CD4-positive, alpha-beta T cell treated with Interferon alpha-2 for 1 hour (primary cell): ENCODE measurements at places on chromosomes 6 and 20.

DNA sequence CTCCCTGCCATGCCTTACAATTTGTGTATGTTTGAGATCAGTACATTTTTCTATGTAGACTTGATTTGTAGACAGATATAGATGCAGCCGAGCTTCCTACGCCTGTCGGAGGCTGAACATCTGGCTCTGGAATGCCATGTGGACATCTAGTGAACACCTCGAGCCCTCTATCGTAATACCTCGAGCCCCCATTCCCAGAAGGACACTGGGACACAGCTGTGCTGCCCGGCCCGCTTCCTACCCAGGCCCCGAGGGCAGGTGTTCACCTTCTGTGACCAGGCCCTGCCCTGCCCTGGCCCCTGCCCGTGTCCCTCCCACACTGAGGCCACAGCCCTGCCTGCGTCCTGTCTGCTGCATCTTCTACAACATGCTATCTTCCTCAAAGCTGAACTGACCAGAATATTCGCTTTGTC is 12.9 kb downstream of the RPS6KA2 start:
- DNase-seq = no peak

DNA sequence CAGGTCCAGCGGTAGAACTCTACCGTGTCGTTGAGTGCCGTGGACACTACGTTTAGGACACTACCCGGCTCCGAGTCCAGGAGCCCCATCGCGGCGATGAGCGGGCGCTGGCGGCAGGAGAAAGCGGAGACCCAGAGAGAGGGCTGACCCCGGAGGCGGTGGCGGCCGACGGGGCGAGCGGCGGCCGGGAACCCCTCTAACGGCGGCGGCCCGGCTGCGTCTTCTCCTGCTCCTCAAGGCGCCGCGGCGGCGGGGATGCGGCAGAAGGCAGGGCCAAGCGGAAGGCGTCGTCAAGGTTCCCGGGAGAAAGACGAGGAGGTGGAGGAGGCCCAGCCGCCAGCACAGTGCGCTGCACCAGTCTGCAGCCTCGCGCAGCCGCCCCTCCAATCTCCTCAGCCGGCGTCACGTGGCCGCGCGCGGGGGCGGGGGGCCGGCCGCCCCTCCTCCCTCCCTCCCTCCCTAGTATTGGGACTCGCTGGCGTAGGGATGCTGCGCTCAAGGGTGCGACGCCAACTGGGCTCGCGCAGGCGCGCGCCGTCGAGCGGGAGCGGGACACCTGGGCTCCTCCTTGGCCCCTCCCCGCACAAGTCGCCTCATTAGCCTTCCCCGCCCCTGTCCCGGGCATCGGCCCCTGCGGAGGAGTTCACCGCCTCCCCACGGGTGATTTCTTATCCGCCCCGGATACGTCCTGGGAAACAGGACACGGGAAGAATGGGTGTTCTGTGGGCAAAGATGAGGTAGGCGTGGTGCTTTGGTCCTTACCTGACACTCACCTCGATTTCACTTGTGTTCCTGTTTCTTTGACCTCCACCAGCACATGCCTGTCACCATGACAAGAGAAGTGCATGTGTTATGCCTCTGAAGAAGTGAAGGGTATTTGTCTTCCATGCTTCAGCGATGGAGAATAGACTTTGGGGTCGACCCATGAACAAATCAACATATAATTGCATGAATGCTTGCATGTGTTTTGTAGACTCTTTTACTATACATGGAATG is at the start of gene ELOVL4:
TSS of gene ELOVL4 (minus strand) at position 363 of the 996 bp plus-strand sequence. CDS start at position 89, 274 bp downstream.
- peak; percentile 50 for DNase-seq

DNA sequence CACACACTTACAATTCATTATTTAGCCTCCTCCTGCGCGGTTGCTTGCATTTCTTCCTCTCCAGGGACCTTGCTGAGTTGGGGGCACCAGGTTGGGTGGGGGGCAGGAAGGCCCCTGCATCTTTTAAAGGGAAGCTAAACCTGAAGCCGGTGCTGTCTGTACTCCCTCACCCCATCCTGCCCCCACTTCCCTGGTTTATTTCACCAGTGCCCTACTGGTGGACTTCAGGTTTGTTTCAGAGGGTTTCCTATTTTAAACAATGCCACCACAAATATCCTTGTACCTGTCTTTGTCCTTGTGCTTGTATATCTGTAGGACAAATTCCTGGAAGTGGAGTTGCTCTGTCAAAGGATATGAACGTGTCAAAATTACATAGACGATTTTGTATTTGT is 21.0 kb downstream of the PTK7 start:
- DNase-seq = no peak

GRCh38 chr6:158041370-158041769 is 59.7 kb downstream of the SYNJ2 start:
- DNase-seq = no peak

GRCh38 chr6:117352466-117353081 is 73.2 kb downstream of the ROS1 start:
- DNase-seq = no peak

GRCh38 chr6:84763003-84763885 is 1.2 kb downstream of the TBX18 start:
- DNase-seq = no peak

DNA sequence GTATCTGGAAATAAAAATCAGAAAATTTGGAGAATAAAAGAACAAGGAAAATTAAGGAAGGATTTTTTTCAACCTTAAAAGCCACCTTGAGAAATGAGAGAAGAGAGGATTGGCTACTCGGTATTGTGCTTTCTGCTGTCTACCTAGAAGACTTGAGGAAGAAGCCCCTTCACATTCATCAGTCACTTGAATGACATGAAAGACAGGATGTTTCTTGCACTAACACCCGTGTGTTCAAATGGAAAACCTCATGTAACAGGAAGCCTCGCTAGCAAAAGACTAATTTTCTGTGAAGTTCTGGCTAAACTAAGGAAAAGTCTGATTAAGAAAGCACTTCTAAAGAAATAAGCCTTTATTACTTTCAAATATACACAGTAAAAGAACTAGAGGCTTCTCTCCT is 69.9 kb downstream of the OLIG3 start:
- DNase-seq = no peak
